AG08396 (cell line): ENCODE measurements at places on chromosomes 1 and 21.

GRCh38 chr1:232421143-232421796 is 208.7 kb downstream of the SIPA1L2 start:
- DNase-seq, result no peak

DNA sequence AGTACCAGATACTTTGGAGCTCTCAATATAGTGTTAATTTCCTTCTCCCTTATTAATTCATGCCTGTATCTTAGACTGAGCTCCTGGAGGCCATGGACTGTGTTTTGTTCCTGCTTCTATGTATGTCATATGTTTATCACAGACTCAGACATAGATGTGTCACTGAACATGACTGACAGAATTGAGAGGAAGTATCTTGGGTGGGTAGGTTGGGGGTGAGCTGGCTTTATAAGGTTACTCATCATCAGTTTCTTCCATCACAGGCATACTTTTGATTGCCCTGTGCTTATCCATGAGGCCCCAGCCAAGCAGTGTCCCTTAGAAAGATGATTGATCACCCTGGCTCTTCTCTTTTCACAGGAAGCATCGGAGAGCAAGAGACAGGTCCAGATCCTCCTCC is 5.6 kb upstream of the SH3D21 start:
- DNase-seq, result no peak

GRCh38 chr1:31507676-31508530 is 68.4 kb upstream of the TINAGL1 start:
- no peak for DNase-seq

DNA sequence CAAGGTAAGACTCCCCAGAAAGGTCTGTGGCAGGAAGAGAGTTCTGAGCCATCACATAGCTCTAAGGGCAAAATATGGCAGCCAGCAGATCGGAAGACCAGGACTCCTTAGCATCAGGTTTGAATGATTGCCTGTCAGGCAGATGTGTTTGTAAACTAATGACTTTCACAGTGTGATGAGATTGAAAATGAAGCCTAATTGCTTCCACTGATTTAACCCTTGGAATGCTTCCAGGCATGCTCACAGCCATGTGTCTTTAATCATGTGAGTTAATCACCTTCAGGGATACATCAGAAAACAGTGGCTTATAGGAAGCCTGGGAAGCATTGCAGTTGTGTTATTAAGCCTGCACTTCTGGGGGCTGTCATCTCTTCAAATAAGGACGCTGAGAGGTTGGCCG is 82.8 kb downstream of the LRRC53 start:
- no peak for DNase-seq

DNA sequence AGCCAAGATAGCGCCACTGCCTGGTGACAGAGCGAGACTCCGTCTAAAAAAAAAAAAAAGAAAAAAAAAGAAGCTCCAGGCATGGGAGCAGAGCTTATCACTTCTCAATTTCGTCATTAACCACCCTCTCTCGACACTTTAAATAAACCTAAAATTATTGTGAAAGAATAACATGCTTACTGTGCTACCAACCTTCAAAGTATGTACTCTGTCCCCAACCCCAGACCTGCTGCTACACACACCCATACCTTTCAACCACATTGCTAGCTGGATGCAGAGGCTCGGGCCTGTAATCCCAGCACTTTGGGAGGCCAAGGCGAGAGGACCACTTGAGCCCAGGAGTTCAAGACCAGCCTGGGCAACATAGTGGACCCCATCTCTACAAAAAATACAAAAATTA is 38.7 kb downstream of the GNPAT start:
- no peak for DNase-seq

DNA sequence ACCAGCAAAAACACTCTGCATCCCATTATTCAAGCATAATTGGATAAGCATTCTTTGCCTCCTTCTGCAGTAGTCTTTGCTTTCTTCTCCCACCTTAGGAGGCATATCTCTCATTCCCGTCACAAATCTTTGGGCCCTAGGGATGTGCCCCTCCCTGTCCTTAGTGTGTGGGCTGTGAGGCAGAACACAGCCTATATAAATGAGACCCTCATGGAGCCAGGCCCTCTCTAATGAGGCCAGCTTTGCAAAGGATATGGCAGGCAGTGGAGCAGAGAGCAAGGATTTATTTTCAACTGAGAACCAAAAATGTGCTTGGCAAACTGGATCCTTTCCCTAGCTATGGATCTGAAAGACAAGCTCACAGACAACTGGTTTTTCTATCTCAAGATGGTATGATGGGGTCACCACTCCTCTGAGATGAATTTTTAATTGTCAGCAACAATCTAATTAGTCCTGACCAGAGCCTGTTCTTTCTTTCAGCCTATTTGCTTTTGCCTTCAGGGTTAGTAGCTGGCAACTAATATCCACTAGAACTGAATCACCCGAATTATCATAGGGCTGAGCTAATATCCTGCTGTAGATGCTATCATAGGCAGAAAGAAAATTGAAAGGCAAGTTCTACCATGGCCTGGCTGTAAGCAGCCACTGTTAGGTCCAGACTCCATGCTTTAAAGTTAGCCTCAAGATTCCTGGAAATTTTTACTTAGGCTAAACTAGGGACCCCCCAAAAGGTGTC is 134.2 kb downstream of the SYT2 start:
- no peak for DNase-seq

DNA sequence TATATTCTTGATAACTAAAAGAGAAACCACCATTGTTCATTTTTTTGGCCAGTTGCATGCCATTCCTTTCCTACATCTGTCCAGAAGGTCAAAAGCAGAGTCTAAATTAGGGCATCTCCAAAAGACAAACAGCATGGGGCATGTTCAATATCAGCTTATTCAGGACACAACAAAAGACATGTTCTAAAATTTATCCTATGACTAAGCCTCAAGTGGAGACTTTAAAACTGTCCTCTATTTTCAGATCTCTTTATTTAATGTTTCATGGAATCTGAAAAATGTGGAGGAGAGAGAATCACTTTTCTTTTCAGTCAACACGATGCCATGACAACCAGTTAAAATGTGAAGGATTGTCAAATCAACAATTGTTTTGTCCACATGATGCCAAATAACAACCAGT is 303.4 kb upstream of the PRMT6 start:
- no peak for DNase-seq

- no peak for DNase-seq
These were observed 43.3 kb downstream of the GPR3 start for GRCh38 chr1:27435566-27436203.

DNA sequence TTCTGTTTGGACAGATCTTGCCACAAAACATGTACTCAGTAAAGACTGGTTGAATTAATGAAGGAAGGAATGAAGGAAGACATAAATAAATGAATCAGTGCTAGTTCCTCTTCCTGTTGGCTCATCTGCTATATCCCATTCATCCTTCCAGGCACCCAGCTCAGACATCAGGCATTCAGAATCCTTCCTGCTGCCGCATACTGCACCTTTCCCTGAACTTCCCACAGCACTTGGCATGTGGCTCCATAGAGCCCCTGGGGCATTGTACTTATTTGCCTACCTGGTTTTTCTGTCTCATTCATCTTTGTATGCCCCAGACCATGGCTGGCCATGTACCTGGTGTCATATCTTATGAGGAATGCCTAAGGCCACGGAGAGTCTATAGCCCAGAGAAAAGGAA is 34.4 kb upstream of the ZNF648 start:
- no peak for DNase-seq

- peak; percentile 21 for DNase-seq
These were observed 21.2 kb upstream of the PRKACB start for GRCh38 chr1:84122780-84123382.
